Left lung (tissue), 14 donors: ENCODE measurements at places on chromosomes 1 and 21. TPM values are rescaled to one million over a fixed set of nuclear protein-coding genes. Genes with fewer than 3 reads are reported as not detected.

DNA sequence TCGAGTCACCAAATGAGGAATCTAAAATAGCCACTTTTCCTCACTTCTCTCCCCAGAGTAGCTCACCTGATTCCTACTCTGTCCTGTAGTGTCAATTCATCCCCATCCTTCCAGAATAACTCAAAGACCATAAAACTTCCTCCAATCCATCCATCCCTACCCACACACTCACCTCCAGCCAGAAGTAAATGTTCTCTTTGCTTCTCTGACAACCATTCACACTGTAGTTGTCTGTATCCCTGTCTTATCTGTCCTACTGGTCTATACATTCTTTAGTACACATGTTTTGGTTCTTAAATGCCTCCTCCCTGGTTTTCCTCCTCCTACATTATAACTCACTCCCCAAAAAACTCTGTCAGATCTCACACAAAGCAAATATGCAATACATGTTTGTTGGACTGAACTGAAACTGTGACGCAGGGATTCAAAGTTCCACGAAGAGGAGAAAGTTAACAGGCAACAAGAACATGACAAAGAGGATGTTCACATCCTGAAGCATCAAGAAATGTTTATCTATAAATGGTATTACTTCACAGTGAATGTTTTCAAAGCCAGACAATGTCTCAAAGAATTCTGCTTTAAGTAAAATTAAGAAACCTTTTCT lies 11.0 kb downstream of the TP53BP2 start:
- H3K4me3 ChIP-seq = no peak overlapping the region
- H3K27me3 ChIP-seq = no peaks in the 10 kb centered on the region
- DNase-seq = no peak
- H3K27ac ChIP-seq = peak overlapping the region; percentile 20
- peaks cover 32% of the 10 kb centered on the region for H3K4me1 ChIP-seq

DNA sequence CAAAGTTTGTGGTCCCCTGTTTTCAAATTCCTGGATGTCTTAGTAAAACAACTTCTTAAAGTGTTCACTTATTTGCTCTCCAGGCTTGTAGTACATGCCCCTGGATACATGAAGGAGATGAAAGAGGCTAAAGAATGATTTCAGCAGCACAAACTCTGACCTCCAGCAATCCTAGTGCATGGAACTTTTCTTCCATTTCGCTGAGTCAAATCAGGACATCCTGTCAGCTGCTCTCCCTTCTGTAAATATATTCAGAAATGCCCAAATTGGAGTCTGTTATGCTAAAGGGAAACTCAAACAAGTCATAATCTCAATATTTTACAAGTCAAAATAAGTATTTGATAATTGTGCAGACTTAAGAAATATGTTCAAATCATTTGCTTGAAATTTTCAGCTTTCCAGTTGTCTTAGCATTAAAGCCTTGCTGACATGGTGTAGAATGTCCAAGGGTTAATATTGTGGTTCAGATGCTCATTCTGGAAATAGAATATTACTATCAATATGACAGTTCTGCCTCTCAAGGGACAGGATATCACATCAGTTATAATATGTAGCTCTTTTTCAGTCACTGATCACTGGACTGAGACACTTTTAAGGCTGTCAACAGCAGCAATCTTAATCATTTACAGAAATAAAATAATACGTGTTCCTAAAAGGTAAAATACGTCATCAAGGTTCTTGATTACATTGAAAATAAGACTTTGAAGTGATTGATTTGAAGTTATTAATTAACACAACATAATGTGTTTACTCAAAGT lies 1157.3 kb downstream of the PLA2G4A start:
- no peaks in the 10 kb centered on the region for H3K27me3 ChIP-seq
- H3K4me1 ChIP-seq = no peaks in the 10 kb centered on the region
- no peaks in the 10 kb centered on the region for H3K36me3 ChIP-seq
- H3K27ac ChIP-seq = no peak overlapping the region
- DNase-seq = no peak
- no peak overlapping the region for H3K4me3 ChIP-seq

- no peaks in the 10 kb centered on the region for H3K27me3 ChIP-seq
- H3K27ac ChIP-seq = peak overlapping the region; percentile 84
- H3K4me3 ChIP-seq = peak overlapping the region; percentile 70
- H3K4me1 ChIP-seq = peaks cover 48% of the 10 kb centered on the region
Observed at GRCh38 chr1:215568299-215568692, 1.2 kb downstream of the KCTD3 start.

DNA sequence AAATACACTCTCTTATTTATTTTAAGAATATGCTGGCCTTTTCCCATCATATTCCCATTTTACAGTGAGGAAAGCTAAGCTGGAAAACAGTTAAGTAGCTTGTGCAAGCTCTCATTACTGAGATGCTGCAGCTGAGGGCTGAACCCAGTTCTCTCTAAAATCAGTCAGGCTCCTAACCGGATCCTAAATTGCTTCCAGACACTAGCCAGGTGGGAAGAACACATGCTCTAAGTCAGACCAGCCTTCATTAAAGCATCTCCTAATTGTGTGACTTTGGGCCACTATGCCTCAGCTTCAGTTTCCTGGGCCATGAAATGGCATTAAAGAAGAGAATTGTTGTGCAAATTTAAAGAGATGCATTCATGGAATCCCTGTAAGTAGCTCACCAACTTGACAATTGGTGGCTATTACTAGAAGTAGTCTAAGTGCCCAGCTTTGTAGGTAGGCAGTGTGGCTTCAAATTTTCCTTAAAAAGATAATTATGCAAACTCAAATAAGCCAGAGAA lies 228.4 kb downstream of the DAB1 start:
- no peaks in the 10 kb centered on the region for H3K4me1 ChIP-seq
- H3K4me3 ChIP-seq = no peak overlapping the region
- H3K36me3 ChIP-seq = no peaks in the 10 kb centered on the region
- H3K27ac ChIP-seq = no peak overlapping the region
- H3K27me3 ChIP-seq = no peaks in the 10 kb centered on the region
- DNase-seq = no peak

GRCh38 chr1:198535631-198536030 lies 4.8 kb downstream of the ATP6V1G3 start:
- H3K4me1 ChIP-seq = no peaks in the 10 kb centered on the region
- H3K27ac ChIP-seq = no peak overlapping the region
- H3K36me3 ChIP-seq = no peaks in the 10 kb centered on the region

CLDN17 gene
- total RNA-seq = not detected

SNX7 gene
- 16.5 TPM for total RNA-seq

LHX8 gene
- total RNA-seq = not detected

LTN1 gene
- total RNA-seq = 24.9 TPM
